ENCODE measurements at places on chromosomes 1 and 21.
A peak's percentile ranks its signal among the peaks of the same experiment; 100 is the strongest.

- no peak for DNase-seq
Measured at GRCh38 chr1:72137656-72138055, 144.7 kb downstream of the NEGR1 start.

DNA sequence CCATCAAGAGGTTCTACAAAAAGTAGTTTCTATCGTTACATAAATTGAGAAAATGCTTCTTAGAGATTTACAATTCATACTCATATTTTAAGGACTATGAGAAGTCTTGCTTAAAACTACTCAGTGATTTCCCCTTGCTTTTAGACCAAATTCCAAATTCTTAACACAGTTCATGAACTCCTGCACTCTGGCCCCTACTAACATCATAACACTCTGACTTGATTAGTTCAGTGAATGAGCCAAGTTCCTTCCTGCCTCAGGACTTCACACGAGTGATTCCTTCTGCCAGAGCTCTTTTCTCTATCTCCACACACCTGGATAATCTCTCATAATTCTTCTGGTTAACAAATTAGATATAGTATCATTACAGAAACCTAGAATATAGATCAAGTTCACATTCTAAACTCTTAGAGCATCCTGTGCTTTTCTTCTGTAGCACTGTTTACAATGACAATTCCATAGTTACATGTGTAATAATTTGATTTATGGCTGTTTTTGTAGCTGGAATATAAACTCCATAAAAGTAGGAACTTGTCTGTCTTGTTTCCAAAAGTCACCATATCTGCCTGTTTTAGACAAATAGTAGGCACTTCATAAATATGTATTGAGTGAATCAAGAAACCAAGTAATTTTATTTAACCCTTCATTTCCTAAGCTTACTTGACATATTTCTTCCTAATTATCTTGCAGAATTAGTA lies 59.9 kb downstream of the NUF2 start:
- no peak for DNase-seq

DNA sequence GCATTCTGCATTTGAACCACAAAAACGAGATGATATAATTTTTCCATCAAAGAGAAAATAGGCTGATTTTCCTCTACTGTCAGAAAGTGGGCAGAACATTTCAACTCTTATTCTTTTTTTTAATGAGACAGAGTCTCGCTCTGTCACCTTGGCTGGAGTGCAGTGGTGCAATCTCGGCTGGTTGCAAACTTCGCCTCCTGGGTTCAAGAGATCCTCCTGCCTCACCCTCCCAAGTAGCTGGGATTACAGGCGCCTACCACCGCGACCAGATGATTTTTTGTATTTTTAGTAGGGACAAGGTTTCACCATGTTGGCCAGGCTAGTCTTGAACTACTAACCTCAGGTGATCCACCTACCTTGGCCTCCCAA lies 11.6 kb downstream of the DSTYK start:
- no peak for DNase-seq

- peak; percentile 42 for DNase-seq
Measured at GRCh38 chr1:11736746-11737639, 1.1 kb downstream of the AGTRAP start.

DNA sequence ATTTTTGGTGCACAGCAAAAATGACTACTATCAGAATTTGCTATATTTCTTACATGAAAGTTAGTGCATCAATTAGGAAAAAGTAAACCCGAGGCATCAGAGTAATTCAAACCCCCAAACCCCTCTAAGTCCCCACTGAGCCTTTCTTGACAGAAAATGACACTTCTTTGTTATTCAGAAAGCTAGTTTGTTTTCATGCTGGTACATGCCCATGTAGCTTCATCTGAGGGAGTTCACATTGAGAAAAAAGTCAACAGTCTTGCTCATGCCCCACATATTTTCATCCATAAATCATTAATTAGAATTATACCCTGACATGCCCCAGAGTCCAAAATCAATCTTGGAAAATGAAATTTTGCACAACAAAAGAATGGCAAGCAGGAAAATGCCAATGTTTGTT lies 39.9 kb upstream of the PDC start:
- no peak for DNase-seq

DNA sequence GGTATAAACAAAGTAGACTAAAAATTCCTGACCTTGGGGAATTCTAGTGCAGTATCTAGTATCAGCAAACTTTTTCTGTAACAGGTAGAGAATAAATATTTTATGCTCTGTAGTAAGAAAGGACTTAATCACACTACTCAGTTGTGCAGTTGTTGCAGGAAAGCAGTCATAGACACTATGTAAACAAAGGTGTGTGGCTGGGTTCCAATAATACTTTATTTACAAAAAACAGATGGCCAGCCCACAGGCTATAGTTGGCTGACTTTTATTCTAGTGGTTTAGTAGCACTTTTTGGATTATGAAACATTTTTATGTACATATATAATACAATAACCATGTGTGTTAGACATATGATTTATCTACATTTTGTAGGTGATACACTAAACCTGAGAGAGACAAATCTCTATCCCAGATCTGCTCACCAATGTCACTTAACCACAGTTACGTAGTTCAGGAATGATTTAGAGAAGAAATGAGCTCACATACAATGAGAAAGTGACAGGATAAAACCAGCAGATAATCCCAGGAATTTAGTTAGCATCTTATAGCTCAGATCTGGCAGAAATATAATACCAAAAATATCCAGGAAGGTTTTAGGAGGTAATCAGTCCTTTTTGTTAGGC lies 56.1 kb downstream of the MIER1 start:
- no peak for DNase-seq

DNA sequence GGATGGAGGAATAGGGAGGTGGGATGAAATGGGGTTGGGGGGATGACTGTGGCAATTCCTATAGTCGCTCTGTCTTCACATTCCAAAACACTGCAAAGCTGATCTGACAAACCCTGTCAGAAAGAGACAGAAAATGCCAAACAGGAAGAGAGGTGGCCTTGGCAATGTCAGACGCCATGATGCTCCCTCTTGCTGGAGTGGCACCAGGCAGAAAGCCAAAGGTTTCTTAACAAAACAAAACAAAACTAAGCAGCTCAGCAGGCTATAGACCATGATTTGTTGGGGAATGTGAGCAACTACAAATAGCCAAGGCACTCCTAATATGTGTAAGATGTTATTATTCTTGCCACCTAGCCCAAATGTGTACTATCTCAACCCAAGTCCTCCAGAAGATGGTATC lies 42.9 kb upstream of the PLA2G2C start:
- no peak for DNase-seq

GRCh38 chr1:115655916-115656315 lies 14.1 kb downstream of the VANGL1 start:
- no peak for DNase-seq

DNA sequence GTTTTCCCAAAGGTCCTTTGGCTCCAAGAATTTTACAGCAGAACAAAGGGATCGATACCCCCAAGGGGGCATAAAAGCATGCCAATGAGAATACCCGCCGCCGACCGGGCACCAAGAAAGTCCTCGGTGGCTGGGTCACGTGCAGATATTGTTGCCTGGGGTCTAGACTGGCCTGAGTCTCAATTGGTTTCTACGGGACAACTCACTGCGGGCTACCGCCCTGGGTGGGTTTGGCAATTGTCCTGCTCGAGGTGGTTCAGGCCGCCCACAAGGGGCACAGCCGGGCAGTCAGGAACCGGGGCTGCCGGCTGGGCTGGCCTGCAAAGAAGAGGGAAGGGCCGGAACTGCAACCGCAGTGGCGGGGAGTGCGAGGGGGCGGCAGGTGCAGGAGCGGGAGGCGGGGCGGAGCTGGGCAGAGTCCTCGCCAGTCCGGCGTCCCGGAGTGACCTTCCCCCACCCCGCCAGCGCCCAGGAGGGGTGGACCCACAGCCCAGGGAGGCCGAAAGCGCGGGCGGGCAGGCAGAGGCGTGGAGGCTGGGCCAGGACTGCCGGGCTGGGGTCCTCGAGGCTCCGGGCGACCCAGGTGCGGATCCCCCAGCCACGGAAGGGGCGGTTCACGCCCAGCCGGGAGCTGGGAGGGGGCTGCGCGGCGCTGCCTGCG lies 926 bp upstream of the ATP1B1 start:
- no peak for DNase-seq

DNA sequence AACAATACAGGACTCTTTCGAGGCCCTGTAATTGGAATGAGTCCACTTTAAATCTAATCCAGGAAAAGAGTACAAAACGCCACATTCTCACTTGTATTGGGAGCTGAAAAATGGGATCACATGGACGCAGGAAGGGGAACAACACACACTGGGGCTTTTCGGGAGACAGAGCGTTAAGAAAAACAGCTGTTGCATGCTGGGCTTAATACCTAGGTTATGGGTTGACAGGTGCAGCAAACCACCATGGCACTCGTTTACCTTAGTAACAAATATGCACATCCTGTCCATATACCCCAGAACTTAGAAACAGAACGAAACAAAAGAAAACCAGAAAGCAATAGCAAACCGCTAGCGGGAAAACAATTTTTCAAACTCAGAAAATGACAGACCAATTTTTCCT lies 1532.7 kb upstream of the TPTE start:
- DNase-seq, result no peak

DNA sequence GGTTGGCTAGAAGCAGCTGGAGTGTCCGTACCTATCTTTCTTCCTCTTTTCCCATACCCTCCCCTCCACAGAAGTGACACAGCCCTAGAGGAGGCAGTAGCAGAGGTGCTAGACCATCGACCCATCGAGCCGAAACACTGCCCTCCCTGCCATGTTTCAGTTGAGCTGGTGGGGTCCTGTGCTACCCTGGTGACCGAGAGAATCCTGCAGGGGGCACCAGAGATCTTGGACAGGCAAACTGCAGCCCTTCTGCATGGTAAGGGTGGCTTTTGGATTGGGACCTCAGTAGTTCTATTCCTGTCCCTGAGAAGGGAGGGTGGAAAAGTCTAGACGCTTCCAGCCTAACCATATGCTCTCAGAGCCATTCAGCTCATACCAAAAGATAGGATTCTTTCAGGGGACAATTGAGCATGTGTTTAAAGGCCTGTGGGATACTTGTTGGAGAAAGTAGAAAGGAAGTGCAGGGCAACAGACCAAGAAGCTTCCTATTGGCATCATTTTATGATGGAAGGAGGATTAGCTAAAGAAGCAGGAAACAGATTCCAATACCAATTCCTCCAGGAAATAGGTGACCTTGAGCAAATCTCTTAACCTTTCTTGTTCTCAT lies 11.7 kb upstream of the BNIPL start:
- peak; percentile 86 for DNase-seq

- DNase-seq, result no peak
Measured at GRCh38 chr1:8660411-8660828, 157.0 kb downstream of the RERE start.

GRCh38 chr1:64228167-64228957 lies 24.9 kb downstream of the UBE2U start:
- no peak for DNase-seq

DNA sequence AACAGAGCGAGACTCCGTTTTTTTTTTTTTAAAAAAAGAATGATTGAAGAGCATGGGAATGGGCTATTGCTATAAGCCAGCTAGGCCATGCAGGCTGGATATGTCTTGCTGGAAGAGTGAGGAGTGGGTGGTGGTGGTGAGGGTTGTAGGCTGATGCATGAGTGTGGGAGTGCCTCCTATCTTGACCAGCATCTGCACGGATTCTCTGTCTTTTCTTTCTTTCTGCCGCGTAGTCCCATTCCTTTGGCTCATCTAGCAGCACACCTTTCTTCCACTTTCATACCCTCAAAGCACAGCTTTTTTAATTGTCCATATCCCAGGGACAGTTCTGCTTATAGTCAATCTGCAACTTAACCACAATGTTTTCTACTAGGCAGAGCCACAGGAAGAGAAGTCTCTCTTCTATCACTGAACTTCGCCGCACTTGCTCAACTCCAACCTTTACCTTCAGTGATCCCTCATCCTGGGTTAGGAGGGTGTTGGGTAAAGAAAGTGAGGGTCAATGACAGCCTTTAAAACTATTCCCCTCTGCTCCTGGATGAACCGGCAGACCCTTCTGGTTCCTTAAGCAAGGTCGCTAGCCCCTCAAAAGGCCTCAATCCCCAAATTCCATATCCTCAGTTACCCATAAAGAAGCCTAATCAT lies 15.2 kb downstream of the ADCY10 start:
- DNase-seq, result no peak

- no peak for DNase-seq
Measured at GRCh38 chr1:81305997-81306452, 494.7 kb upstream of the ADGRL2 start.

GRCh38 chr1:86621286-86621685 lies 74.4 kb downstream of the CLCA4 start:
- DNase-seq, result no peak

DNA sequence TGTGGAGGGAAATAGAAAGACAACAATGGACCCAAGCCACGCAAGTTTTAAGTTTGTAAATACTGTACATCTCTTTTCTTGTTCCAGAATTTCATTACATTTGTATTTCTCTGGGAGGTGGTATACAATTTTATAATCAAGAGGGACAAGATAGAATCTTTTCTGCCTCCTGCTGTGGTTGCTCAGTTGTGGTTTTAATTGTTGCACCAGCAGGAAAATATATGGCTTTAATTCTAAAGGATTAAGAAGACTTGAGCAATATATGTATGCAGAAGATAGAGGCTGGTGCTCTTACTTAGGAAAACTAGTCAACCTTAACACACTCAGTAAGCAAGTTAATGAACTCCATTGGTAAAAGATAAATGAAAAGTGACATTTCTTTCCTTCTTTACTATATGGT lies 19.8 kb upstream of the ASB17 start:
- DNase-seq, result no peak

DNA sequence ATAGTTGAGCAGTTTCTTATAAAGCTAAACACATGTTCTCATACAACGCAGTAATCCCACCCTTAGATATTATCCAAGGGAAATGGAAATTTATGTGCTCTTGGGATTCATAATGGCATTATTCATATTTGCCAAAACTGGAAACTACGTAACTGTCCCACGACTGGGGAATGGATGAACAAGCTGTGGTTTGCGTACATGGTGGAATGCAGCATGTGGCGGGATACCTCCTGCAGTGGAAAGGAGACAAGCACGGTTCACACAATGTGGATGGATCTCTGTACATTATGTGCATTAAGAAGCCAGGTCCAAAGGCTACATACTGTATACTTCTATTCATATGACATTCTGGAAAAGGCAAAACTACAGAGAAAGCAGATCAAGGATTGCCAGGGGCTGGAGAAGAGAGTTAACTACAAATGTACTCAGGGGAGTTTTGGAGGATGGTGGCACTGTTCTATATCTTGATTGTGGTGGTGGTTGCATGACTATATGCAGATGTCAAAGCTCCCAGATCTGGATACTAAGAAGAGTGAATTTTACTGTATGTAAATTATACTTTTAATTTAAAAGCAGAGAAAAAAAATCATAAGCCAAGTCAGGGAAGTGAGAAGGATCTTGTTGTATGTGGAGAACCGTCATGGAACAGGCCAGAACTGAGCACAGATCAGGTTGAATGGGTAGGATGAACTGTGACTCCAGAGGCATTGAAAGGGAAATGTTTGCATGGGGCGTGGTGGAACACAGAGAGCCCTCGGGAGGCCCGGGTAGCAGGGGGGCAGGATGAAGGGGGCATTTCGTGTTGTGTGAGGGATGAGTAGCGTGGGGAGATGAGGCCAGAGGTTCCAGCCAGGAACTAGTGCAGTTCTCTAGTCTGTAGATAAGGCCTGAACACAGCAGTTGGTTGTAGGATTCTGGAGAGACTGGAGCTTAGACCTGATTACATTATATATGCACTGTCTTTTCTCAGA lies 90.7 kb downstream of the GALNT2 start:
- no peak for DNase-seq

- DNase-seq, result no peak
Measured at GRCh38 chr1:183734543-183735036, 70.3 kb upstream of the RGL1 start.
